ENCODE measurements at places on chromosomes 7 and 10. TPM values are rescaled to one million over a fixed set of nuclear protein-coding genes. Genes with fewer than 3 reads are reported as not detected.

- DNase-seq, result no peak
These were observed 420.5 kb upstream of the GALNT17 start for GRCh38 chr7:70711452-70711851.

DNA sequence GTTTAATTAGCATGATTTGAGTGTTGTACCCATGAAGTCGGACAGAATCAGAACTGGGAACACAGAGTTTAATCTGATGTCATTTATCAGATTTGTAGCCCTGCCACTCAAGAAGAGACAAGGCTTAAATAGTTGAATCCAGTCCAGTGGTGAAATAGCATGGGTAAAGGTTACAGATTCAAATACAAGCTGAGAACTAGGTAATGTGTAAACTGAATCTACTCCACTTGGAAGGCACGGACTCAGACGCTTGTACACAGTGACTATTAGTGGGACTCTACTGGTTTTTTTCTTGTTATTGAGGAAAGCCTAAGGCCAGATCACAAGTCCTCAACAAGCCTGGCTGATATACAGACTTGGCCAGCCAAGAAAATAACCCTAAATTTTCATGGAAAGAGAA lies 142.9 kb downstream of the CTTNBP2 start:
- DNase-seq, result no peak

GRCh38 chr10:108757946-108758345 lies 1165.4 kb downstream of the XPNPEP1 start:
- DNase-seq, result no peak

DNA sequence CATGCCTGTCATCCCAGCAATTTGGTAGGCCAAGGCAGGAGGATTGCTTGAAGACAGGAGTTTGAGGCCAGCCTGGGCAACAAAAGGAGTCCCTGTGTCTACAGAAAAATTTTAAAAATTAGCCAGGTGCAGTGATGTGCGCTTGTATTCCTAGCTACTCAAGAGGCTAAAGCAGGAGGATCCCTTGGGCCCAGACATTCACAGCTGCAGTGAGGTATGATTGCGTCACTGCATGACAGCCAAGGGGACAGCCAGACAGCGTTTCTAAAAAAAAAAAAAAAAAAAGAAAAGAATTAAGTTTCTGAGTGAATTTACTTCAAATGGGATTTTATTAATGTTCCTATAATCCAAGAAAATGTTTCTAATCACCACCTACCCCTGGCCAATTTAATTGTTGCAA lies 87.4 kb upstream of the RNF148 start:
- no peak for DNase-seq

DNA sequence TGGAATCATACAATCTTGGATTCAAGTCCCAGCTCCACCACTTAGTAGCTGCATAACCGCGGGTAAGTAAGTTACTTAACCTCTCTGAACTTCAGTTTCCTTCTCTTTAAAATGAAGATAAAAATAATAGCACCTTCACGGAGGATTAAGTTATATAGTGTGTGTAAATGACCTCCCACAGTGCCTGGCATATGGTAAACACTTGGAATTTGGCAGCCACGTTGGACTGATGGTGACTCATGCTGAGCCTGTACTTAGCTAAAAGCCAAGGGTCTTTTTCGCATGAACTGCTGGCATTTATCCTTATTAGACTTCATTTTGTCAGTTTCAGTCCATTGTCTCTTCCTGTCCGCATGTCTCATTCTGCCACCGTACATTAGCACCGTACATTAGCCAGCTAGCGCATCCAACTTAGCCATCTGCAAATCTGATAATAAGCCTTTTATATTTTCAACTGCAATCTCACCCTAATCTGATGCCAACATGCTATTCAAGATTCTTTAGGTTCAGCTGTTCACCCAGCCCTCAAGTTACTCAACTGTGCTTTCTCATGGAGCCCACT lies 11.2 kb downstream of the SLC13A4 start:
- no peak for DNase-seq

GRCh38 chr7:99504281-99504602 lies 220 bp upstream of the ZKSCAN5 start:
- DNase-seq, result no peak

- DNase-seq, result no peak
These were observed 208.0 kb downstream of the SFMBT2 start for GRCh38 chr10:7202793-7203355.

- DNase-seq, result no peak
These were observed 82.2 kb downstream of the NOD1 start for GRCh38 chr7:30396389-30396788.

DNA sequence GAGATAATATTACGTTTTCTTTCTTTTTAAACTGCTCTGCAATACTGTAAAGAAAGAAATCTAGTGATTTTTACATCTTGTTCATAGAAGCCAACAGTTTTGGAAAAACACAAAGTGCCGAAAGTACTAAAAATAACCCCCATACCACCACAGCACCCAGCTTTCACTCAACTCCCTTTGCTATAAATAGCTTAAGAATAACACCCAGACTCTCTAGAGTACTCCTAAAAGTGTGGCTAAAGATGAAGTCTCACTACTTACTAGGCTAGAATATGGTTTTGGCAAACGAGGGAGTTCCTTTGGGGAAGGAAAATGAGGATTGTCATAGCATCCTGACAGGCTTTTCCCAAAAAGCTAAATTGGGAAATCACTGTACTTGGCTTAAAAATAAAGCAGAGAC lies 151.8 kb upstream of the ANK3 start:
- no peak for DNase-seq

SEMA3D gene
- total RNA-seq, result 1.5 TPM

RNF133 gene
- total RNA-seq, result 1.1 TPM

OPALIN gene
- not detected for total RNA-seq

LRIT1 gene
- not detected for total RNA-seq
